ENCODE measurements at places on chromosomes 16 and 17.
A peak's percentile ranks its signal among the peaks of the same experiment; 100 is the strongest.

- DNase-seq: no peak
Measured at GRCh38 chr17:77155125-77155524, 14.4 kb downstream of the SEC14L1 start.

DNA sequence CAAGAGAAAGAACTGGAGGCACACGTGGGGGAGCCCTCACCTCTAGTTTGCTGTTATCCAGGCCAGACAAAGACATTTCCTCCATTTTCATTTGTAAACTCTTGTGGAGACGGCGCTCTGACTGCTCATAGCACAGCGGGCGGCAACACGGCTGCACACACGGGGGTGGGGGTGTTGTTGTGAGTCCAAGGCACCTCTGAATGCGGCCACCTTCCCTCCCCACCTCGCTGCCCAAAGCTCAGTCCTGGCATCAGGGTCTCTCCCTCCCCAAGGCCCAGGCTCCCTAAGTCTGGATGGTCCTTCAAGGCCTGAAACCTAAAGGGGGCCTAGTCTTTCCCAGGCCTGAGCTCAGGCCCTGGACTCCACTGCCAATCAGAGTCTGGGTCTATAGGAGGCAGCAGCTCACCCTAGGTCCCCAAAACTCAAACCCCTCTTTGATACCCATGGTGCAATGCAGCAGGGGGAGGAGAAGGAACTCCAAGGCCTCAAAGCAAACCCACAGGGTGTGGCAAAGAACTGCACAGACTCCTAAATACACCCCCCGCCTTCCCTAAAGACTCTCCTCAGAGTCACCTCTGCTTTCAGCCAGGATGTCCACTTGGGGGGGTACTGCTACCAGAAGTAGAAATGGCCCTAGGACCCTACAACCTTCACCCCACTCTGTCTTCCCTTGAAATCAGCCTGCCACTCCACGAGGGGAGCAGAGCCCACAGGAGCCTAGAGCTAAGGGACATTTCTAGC lies 1.5 kb downstream of the ATXN7L3 start:
- no peak for DNase-seq

DNA sequence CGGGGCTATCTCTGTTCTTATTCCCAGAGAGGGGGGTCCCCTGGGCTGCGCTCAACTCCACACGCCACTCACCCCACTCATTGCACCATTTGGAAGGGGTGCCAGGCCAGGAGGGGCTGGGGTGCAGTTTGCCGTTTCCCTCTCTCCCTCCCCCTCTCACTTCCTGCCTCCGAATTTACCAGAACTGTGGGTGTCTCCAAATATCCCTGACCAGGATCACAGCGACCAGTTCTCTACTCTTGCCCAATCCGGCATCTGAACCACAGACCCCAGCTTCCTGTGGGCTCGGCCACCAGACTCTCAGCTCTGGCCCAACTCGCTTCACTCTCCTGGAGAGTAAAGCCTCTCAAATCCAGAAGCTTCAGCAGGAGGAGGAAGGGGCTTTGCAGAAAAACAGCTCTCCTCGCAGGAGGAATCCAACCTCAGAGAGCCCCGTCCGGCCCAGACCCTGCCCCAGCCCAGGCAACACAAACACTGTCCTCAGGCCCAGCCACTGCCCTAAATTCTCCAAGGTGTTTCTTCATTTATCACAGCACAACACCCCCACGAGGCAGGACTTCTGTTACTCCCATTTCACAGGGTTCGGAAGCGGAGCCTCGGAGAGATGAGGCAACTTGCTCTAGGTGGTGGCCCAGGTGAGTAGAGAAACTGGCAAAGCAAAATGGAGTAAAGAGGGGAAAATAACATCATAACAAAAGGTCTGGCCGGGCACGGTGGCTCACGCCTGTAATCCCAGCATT lies 423 bp upstream of the ASGR2 start:
- DNase-seq: no peak

GRCh38 chr17:28443901-28444638 lies 29.4 kb upstream of the SLC13A2 start:
- DNase-seq: no peak

- no peak for DNase-seq
Measured at GRCh38 chr16:73743665-73744496, 552.7 kb upstream of the PSMD7 start.

DNA sequence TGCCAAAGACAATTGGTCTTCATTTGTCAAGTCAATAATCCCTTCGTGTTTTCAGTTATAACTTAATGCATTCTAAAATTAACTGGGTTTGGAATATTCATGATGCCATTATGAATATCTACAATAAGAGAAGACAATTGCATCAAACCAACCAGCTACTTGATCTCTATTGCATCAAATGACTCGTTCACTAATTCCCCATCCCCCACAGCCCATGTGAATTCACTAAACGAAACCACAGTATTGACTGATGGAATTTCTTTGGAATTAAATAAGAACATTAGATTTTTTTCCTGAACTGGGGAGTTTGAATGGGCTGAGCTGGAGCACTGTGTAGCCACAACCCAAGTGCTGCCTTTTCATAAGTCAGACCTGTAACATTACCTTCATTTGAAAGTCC lies 65.3 kb downstream of the HS3ST3B1 start:
- no peak for DNase-seq

GRCh38 chr16:359067-359763 lies 6.7 kb upstream of the AXIN1 start:
- no peak for DNase-seq

DNA sequence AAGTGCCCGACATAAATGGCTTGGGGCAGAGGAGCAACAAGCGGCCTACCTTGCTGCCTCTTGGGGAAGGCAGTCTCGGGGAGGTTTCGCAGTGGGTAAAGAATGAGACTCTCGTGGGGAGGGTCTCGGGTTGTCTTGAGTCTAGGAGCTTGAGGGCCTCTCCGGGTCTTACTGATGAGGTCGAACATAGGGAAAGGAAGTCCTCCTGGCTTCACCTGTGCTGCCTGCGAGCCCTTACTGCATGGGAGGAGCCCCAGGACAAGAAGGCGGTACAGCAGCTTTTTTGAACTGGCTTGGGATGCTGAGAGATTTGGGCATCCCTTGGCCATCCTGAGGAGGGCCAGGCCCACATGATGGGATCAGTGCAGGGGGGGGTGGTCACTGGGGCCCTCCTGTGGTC lies 71.4 kb downstream of the SPECC1 start:
- no peak for DNase-seq

- no peak for DNase-seq
Measured at GRCh38 chr16:58853854-58854791, 120.0 kb upstream of the GOT2 start.

DNA sequence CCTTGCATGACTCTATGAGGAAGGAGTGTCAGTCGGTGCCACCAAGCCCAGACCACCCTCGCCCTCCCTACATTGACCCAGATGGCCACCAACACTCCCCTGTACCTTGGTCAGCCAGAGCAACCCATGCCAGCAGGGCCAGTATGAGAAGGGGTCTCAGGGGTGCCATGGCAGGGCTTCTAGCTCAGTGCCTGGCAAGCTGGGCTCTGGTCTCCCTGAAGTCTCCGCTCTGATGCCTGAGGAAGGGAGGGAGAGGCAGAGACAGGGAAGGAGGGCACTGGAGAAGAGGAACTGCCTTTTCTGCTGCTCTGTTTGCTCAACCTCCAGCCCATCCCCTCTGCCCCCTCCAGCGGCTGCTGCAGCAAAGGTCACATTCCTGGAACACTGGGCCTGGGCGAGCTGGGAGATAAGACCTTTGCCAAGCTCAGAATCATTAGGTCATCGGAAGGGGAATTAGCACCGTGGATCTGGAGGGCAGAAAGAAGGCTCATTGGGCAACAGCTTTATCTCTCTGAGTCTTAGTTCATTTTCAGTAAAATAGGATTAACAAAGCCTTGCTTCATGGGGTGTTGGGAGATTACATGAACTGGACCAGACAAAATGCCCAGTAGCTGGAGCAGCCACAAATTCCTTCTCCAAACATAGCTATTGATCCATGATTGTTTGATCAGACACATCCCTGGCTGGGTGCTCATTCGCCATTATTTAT lies at the start of gene VTN:
Gene VTN (minus strand): TSS at position 273 of the 709 bp plus-strand sequence. CDS start 104 bp downstream, at position 169.
- no peak for DNase-seq

- no peak for DNase-seq
Measured at GRCh38 chr17:64129515-64129764, 504 bp downstream of the ERN1 start.

DNA sequence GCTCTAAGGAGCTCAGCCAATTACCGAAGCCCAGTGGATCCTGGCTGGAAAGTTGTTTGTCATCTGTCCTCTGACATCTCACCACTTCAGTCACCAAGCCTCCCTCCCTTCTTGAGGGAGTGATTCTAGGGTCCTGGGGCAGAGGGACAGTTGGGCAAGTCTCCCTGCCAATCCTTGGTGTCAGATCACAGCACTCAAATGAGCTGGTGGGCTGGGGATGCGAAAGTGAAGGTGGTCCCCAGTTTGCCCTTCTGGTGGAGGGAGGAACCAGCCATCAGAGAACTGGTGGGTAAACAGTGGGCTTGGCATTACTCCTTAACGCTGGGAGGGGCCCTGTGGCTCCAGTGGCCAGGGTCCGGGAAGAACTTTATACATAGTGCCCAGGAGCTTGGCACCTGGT lies 4.4 kb upstream of the CALB2 start:
- no peak for DNase-seq

GRCh38 chr16:2358811-2359210 lies 18.3 kb upstream of the ABCA3 start:
- DNase-seq: no peak

- no peak for DNase-seq
Measured at GRCh38 chr17:7440834-7441195, 1.5 kb downstream of the FGF11 start.

GRCh38 chr16:7887316-7887715 lies 554.7 kb downstream of the RBFOX1 start:
- DNase-seq: no peak

DNA sequence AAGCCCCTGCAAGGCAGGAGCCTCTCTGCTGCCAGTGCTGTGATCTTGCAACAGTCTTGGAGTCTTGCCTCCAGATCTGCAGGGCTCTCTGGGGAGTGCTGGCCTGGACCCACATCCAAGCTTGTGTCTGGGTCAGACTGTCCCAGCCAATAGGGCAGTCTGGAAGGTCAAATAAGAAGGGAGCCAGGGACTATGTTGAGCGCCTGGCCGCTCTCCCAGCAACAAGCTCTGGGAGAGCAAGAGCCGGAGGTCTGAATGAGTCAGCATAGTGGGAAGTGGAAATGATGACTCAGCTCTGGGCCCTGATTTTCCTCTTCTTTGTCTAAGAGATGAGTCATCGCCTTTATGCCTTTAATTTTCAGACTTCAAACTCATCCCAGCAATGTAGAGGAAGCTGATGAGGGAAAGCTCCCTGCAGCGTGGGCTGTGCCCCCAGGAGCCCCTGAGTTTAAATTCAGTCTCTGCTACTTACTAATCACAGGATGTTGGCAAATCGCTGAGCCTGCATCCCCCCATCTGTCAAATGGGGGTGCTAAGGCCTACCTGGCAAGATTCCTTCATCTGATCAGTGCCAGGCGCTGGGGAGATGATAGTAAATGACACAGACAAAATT lies 43.6 kb upstream of the HAPSTR1 start:
- DNase-seq: peak; percentile 99

DNA sequence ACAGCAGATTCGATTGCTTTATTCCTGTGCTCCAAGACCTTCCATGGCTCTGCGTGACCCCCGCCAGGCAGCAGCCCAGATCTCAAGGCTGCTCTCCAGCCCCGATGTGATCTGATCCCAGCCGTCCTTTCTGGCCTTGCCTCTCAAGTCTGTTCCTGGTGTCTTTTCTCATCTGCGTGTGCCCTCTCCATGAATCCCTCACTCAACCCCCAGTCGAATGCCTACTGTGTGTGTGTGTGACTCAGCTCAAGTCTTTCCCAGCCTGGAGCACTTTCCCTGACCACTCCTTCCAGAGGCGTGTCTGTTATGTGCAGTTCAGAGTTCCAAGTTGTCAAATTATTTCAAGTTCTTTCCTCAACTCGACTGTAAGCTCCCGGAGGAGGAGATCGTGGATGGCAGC lies 64.0 kb downstream of the MRM1 start:
- DNase-seq: no peak

GRCh38 chr17:35135322-35135721 lies 6.8 kb downstream of the NLE1 start:
- DNase-seq: no peak

DNA sequence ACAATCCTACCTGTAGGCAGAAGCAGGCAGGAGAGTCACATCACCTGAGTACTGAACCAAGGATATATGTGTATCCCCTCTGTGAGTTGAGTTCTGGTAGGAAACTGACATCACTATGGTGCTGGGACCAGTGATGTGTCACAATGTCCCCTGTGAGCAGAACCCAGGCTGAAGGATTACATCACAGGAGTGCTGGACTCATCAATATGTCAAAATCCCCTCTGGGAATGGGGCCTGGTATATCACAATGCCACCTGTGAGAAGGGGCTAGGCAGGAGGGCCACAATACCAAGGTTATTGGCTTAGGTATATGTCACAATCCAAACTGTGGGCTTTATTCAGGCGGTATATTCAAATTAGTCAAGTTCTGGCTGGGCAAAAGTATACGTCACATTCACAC lies 2098.3 kb downstream of the TP53TG3F start:
- no peak for DNase-seq

DNA sequence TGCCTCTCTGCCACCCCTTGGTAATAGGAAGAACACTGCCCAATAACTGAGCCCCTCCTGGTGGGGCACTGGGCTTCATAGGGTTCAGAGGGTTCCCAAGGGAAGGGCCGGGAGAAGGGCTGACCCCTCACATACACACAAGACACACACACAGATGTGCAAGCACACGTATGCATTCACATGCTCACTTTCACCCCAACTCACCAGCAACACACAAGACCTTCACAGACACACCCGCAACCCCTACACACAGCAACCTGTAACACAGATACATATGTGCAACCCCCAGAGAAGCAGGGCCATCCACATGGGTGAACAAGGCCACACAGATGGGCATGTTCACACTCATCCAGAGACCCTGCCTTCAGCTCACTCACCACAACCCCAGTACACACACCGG lies 225.1 kb downstream of the ZNF423 start:
- DNase-seq: no peak

DNA sequence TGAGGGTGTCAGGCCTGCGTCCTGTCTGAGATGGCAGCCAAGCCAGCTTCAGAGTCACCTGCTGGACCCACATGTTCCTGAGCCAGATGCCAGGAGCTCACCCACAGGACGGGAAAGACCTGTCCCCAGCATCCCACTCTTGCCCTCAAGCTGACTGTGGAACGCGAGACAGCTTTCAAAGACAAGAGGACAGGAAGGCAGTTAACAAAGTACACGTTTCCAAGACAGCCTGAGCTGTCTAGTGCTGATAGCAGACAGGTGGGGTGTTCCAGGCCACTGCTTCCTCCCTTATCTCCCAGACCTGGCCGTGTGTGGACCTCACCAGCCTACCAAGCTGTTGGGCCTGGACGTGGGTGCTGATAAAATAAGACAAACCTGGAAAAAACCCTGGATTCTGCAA lies 13.2 kb downstream of the CMTM3 start:
- DNase-seq: no peak
